ENCODE measurements at places on chromosomes 6 and 20. TPM values are rescaled to one million over a fixed set of nuclear protein-coding genes. Genes with fewer than 3 reads are reported as not detected.

MEP1A gene
- total RNA-seq = 186 TPM

POU3F2 gene
- not detected for total RNA-seq

FBXO5 gene
- total RNA-seq = 1.5 TPM

- no peaks in the 10 kb centered on the region for H3K4me1 ChIP-seq
- H3K36me3 ChIP-seq = no peaks in the 10 kb centered on the region
These were observed 24.0 kb downstream of the FGD2 start for GRCh38 chr6:37029249-37029971.

DNA sequence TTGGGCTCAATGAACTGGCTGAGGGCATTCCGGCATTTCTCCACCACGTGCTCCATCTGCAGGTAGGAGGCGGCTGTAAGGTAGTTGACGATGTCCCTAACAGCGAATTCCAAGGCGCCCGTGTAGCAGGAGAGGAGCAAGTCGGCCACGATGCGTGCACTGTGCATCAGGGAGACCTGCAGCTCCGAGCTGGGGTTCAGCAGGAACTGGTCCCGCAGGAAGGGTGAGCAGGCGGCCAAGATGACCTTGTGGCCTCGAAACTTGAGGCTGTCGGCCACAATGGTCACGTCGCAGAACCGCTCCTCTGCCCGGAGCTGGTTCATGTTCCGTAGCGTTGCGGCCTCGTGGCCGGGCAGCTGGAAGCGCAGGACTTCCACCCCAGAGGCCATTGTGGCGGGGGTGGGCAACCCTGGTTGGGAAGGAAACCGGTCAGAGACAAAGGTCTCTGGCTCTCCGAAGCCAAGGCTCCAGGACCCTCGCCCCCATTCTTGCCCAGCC, 920 bp downstream of the ZBTB12 start:
- no peaks in the 10 kb centered on the region for H3K27me3 ChIP-seq
- H3K4me3 ChIP-seq = peak overlapping the region; percentile 72
- H3K4me1 ChIP-seq = peaks cover 14% of the 10 kb centered on the region
- DNase-seq = peak; percentile 28
- no peaks in the 10 kb centered on the region for H3K36me3 ChIP-seq

- H3K4me3 ChIP-seq = no peak overlapping the region
- peaks cover 15% of the 10 kb centered on the region for H3K4me1 ChIP-seq
- H3K27ac ChIP-seq = peak overlapping the region; percentile 38
- no peak for DNase-seq
These were observed 73.0 kb upstream of the TULP1 start for GRCh38 chr6:35585658-35586057.

DNA sequence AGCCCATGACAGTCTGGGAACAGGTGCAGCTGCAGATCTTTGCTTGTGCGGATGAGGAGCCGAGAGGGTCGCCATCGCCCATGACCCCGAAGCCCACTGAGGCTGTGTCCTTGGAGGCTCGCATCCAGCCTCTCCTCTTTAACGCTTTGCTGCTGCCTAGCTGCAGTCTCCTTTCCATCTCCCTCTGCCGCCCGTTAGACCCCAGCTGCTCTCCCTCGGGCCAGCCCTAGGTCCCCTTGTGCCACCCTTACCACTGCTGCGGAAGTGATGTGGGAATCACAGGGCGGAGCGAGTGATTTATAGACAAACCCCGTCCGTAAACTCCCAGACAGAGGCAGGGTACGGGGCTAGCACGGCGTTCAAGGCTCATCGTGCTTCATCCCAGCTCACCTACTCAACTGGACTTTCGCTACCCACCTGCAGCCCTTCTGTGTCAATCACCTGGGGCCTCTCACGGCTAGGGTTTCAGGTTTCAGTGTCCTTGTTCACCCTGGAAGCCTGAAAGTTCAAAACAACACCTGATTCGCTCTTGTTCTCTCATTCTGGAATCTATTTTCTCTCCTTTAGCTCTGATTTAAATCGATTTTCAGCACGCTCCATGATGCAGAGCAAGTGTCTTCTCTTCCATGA, 76.1 kb downstream of the PAX1 start:
- no peaks in the 10 kb centered on the region for H3K27me3 ChIP-seq
- H3K4me1 ChIP-seq = no peaks in the 10 kb centered on the region
- no peak overlapping the region for H3K4me3 ChIP-seq
- H3K27ac ChIP-seq = no peak overlapping the region

DNA sequence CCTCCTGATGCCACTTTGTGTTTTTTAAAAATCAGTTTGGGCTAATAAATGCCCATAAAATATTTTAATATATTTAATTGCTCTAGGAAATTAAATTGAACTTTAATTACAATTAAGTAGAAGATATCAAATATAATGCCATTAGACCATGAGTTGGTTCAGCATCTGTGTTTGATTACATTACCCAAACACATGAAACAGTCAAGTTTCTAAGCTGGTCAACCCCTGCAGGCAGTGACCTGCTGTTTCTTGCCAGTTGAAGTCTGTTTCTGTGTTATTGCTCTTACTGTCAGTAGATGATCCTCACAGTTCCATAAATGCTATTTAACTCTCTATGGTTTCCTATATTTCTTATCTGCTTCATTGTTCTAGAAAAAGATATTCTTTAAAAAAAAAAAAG, 9.7 kb upstream of the TENT5A start:
- no peak for DNase-seq
- H3K36me3 ChIP-seq = no peaks in the 10 kb centered on the region
- peaks cover 5% of the 10 kb centered on the region for H3K4me1 ChIP-seq
- no peaks in the 10 kb centered on the region for H3K27me3 ChIP-seq
- H3K4me3 ChIP-seq = no peak overlapping the region

DNA sequence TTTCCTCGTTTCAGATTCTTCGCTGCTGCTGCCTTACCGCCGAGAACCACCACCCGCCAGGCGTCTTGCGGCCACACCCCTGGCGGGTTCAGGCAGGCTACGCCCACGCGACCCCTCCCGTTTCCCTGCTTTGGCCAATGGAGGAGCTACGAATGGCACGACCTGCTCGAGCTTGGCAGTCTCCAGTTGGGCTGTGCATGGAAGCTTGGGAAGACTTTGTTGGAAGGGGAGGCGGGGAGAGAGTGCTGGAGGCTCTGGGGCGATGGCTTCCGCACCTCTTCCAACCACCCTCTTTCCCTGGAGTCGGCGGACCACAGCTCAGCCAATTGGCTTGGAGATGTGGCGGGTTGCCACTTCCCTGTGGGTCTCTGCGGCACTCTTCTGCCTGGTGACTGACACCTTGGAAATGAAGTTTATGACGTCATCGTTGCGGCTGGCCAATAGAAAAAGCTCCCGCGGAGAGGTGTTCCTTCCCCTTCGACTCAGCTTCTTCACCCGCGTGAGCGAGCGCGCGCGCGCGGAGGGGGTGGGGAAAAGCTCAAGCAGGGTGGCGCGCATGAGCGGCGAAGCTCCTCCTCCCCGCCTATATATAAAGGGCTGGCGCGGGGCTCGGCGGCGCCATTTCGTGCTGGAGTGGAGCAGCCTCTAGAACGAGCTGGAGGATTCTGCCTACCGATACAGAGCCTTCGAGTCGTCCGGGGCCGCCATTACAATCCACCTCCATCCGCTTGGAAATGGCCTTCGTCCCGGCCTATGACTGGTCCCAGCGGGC, 3.4 kb downstream of the BRD2 start:
- peaks cover 40% of the 10 kb centered on the region for H3K4me1 ChIP-seq
- H3K27ac ChIP-seq = peak overlapping the region; percentile 100

DNA sequence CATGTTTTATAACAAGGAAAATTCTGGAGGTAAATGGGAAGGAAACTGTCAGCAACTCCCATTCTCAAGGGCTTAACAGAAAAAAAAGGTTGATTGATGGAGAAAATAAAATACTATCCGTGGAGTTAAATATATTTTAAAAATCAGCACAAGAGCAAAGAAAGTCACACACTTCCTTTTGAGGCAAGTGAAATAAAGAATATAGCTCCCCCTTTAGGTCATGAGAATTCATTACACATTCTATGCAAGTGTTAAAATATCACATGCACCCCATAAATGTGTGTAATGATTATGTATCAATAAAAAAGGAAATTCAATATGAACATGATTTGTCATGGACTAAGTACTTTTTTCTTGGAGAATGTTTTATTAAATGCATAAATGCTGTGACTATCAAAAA, 349.2 kb downstream of the TPBG start:
- H3K4me1 ChIP-seq = peaks cover 6% of the 10 kb centered on the region
- H3K36me3 ChIP-seq = no peaks in the 10 kb centered on the region
- no peak for DNase-seq
- no peaks in the 10 kb centered on the region for H3K27me3 ChIP-seq
- H3K4me3 ChIP-seq = no peak overlapping the region

DNA sequence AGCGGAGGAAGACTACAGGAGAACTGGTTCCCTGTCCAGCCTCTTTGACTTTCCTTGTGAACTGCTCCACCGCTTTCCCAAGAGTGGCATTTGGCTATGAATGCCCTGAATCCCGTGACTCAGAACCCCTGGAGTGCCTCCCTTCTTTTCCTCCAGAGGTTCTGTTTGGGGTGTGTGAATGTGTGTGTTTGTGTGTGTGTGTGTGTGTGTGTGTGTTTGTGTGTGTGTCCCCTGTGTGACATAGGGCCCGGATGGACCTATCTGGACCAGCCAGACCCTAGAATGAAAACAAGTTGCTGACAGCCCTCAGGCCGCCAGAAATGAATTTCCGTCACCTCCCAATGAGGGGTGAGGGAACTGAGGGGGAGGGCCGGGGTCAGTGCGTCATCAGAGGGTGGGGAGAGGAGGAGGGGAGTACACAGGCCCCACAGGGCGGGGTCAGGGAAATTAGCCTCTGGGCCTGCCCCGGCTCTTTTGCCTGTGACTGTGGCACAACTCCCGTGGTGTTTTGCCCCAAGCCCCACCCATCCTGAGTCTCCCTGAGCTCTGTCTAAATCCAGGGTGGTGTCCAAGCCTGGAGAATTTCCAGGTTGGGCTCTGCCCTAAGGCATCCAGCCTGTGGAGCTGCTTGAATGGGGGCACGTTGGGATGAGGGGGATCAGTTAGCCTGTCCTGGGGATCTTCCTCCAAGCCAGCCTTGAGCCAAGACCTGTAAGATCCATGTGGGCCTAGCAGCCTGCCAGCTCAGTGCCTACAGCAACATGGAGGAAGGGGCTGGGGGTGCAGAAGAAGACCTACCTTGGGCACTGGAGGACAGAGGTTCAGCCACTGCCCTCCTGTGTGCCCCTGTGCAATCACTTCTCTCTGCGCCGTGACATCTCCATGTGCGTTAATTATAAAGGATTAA, 15.2 kb upstream of the MRPS18A start:
- peak overlapping the region; percentile 80 for H3K27ac ChIP-seq
- H3K36me3 ChIP-seq = no peaks in the 10 kb centered on the region
- DNase-seq = peak; percentile 93
- H3K27me3 ChIP-seq = no peaks in the 10 kb centered on the region
- no peak overlapping the region for H3K4me3 ChIP-seq
- peaks cover 53% of the 10 kb centered on the region for H3K4me1 ChIP-seq

Data from transverse colon (tissue), 4 donors.